ENCODE measurements at places on chromosomes 7 and 10. TPM values are rescaled to one million over a fixed set of nuclear protein-coding genes. Genes with fewer than 3 reads are reported as not detected.

- no peak for DNase-seq
Observed at GRCh38 chr7:75866114-75866488, 12.7 kb upstream of the RHBDD2 start.

DNA sequence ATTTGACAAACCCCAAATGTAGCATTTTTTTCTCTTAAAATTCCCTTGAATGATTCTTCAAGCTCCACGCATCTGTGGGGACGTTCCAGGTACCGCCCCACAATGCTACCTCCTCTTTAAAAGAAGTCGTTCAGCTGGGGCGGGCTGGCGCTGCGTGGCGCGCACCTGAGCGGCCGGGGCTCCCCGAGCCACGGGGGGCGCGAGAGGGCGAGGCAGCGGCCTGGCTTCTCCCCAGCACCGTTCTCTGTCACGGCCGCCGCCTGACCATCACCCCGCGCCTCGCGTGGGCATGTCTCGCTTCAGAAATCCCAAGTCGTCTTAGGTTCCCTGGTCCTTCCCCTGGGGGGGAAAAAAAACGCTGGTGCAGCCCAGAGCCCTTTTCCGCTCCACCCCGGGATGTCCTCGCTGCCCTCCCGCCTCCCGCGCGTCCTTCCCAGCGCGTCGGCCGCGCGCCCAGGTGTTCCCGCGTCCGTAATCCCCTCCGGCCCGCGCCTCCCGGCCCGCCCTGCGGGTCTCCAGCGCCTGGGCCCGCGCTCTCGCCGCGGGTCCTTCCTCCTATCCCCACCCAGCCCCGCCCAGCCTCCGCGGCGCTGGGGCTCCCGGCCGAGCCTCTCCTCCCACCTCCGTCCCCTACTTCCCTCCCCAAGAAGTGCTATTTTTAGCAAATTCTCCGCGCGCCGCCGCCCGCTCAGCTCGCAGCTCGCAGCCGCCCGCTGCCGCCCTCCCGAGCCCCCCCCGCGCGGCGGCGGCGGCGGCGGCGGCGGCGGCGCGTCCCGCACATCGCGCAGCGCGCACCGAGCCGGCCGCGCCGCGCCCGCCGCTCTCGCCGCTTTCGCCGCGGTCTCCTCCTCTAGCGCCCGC lies 58.7 kb upstream of the PRPS1L1 start:
- DNase-seq = no peak

- no peak for DNase-seq
Observed at GRCh38 chr10:52485462-52485861, 171.4 kb downstream of the DKK1 start.

DNA sequence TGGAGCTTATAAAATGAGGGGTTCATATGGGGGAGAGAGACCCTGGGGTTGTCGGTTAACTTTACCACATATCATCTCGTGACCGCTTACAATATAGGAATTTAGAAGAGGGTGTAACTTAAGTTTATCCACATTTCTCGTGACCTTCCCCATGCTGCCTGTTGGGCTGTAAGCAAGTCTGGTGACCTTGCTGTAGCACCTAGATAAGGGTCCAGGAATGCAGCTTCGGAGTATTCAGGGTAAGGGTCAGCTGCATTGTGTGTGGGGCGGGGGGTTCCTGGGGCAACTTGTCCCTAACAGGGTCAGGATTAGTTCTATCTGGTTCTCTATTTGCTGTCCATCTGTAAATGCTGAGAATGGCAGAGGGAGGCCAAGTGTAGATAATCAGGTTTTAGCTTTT lies 1.3 kb upstream of the CHST3 start:
- DNase-seq = no peak

- no peak for DNase-seq
Observed at GRCh38 chr10:88803641-88804040, 1.1 kb downstream of the LIPM start.

DNA sequence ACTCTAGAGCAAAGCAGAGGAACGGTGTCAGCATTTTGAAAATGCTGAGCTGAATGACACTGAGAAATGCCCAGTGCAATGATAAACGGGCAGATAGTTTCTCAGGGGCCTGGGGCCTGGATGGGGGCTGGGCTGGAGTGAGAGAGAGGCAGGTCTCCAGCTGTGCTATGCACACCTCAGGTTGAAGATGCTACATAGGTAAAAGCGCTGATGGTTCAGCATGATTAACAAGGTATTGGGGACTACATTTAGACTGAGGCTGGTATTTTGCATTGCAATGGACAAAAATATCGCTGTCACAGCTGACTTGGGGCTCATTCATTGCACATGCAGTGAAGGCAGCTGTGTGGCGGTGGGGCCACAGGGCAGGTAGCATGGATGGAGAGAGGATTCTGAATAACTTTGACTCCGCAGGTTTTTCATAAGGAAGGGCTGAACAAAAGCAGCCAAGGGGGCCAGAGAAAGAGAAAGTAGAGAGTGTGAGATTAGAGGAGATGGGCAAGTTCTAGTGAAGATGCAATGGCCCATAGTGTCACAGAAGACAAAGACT lies 290.8 kb upstream of the ZNF32 start:
- no peak for DNase-seq

GRCh38 chr7:3151784-3152183 lies 108.1 kb upstream of the CARD11 start:
- DNase-seq = no peak

GRCh38 chr10:89120931-89121763 lies 86.0 kb downstream of the CH25H start:
- no peak for DNase-seq

- DNase-seq = no peak
Observed at GRCh38 chr7:116873619-116874018, 11.2 kb downstream of the CAPZA2 start.

GRCh38 chr7:134212576-134213546 lies 85.7 kb downstream of the LRGUK start:
- DNase-seq = no peak

GRCh38 chr7:25349283-25350017 lies 121.2 kb upstream of the NPVF start:
- DNase-seq = no peak

DNA sequence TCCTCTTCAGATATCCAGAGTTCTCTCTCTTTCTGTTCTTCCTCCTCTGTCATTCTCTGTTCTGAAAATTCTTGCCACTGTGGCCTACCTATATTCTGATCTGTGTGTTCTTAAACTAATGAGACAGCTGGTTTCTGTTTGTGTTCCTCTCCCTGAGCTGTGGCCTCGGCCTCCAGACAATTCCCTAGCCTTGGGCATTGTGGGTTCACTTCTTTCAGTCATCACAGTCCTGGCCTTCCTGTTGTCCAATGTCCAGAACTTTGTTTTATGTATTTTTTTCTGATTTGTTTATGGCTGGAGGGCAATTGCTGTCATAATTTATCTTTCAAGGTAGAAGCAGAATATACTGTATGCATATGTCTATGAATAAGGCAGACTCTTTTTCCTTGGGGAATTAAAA lies 173.2 kb upstream of the MTPN start:
- no peak for DNase-seq

DNA sequence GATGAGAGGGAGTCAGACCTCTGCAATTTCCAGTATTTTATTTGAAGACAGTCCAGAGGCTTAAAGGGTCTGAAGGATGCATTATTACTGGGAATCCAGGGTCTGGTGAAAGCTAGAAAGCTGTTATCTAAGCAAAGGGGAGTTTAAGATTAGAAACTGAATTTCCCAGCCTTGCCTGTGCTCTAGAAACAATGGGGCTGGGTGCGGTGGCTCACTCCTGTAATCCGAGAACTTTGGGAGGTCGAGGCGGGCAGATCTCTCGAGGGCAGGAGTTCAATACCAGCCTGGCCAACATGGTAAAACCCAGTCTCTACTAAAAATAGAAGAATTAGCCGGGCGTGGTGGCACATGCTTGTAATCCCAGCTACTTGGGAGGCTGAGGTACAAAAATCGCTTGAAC lies 71.5 kb upstream of the ANLN start:
- no peak for DNase-seq

GRCh38 chr10:72744566-72744965 lies 52.6 kb downstream of the MCU start:
- no peak for DNase-seq

DNA sequence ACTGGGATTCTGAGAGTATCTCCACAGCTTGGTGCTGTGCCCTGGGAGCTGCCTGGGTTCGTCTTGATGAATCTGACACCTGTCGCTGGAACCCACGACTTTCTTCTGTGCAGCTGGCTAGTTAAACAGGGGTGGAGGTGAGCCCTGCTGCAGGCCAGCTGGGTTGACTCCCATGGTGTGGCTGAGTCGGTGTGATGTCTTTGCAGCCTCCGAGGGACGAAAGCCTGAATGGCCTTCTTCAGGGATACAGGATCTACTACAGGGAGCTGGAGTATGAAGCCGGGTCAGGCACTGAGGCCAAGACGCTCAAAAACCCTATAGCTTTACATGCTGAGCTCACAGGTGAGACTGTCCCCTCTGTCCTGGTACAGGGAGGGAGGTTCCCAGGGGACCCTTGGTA lies 508.1 kb upstream of the FOXK1 start:
- no peak for DNase-seq

DNA sequence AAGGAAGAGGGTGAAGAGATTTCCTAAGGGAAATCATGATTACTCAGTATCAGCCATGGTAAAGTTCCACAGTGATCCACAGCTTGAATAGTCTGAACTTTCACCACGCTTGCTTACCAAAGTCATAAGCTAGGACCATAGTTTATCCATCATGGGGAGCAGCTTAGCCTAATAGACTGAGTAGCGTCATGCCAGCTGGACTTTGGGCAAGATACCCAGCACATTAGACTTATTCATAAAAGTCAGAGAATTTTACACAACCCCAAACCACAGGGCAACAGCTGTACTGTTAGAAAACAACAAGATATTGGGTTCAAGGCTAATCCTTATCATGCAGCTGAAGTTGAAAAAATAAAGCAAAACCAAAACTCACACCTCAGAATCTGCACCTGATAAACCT lies 491.0 kb downstream of the XPNPEP1 start:
- DNase-seq = no peak

DNA sequence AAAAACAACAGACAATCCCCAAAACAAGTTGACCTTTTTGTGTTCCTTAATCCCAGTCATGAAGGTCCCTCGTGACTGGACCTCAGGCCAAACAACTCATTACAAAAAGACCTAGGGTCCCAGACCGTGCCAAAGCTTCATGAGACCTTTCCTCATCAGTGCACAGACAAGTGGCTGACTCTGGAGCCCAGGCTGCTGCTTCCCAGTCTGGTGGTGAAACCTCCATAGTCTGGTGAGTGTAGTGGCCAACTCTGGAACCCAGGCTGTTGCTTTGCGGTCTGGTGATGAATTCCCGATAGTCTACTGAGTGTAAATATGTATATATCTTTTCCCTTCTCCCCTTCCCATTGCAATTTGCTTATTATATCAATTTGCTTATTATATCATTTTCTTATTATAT lies 22.1 kb upstream of the SLC18A3 start:
- no peak for DNase-seq

DNA sequence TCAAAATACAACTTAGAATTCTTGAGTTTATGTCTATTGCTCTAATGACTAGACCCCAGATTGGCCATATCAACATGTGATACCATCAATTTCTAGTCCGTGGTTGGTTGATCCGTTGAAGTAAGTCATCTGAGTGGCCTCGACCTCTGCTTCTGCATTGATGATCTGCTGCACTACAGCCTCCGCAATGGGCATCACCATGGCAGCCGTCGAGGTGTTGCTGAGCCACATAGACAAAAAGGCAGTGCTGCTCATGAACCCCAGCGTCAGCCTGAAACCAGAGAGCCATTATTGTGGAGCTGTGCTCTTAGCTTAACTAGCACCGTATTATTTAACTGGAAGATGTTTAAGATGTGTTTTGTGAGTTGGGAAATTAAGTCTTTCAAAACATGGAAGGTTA lies 30.7 kb downstream of the SLC13A1 start:
- no peak for DNase-seq

CALML5 gene
- total RNA-seq = not detected

FAM24A gene
- total RNA-seq = not detected

IKZF1 gene
- total RNA-seq = 4.9 TPM

GIMAP2 gene
- 6.9 TPM for total RNA-seq

RSPH10B gene
- total RNA-seq = not detected

HOXA13 gene
- total RNA-seq = 33.8 TPM

GARIN1A gene
- total RNA-seq = 0.85 TPM

All from colonic mucosa (tissue), 4 donors.